ENCODE measurements at places on chromosomes 16 and 17.

GRCh38 chr16:84532855-84533486 is 28.5 kb upstream of the MEAK7 start:
- peak; percentile 46 for DNase-seq

GRCh38 chr17:46842835-46843234 is 8.5 kb upstream of the WNT9B start:
- DNase-seq, result no peak

GRCh38 chr17:13362341-13363122 is 239.2 kb downstream of the HS3ST3A1 start:
- peak; percentile 86 for DNase-seq

GRCh38 chr17:72104164-72104862 is 16.5 kb upstream of the SOX9 start:
- no peak for DNase-seq

DNA sequence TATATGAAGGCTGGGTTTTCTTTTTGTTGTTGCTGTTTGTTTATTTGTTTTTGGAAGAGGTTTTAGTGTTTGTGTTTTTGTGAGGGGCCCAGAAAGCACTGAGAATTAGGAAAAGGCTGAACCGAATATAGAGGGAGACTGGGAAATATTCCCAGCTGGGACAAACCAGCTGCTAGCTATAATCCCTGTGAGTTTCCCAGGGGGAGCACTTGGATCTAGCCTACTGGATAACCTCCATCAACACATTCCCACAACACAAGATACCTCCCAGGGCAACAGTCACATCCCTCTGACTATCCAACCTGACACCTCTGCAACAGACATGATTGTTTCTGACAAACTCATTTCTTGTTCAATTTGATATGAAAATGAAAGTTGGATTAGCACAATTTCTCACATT is 16.7 kb downstream of the CDH11 start:
- peak; percentile 17 for DNase-seq

DNA sequence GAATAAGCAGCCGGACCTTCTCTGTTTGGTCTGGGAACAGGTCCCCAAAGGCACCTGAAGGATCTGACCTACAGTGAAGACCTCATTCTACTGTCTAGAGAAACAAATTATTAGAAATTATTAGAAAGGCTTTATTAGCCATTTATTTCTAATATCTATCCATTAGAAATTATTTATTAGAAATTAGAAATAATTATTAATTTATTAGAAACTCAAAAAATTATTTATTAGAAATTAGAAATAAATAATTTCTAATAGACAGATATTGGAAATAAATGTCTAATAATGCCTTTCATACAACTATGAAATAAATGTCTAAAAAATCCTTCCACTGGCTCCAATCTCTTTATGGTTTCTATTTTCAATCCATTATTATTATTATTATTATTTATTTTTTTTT is 285.7 kb upstream of the ERCC4 start:
- DNase-seq, result no peak

GRCh38 chr17:43403846-43404245 is 5.1 kb downstream of the ARL4D start:
- DNase-seq, result no peak

GRCh38 chr16:14069818-14070217 is 1.3 kb upstream of the MRTFB start:
- DNase-seq, result no peak

GRCh38 chr16:85838381-85838780 is 38.9 kb downstream of the COX4I1 start:
- DNase-seq, result no peak

- no peak for DNase-seq
Observed at GRCh38 chr17:43958748-43959352, 5.1 kb upstream of the PYY start.

- DNase-seq, result no peak
Observed at GRCh38 chr17:50708050-50709000, 611 bp upstream of the ANKRD40 start.

GRCh38 chr16:57041182-57042156 is 50.9 kb upstream of the CPNE2 start:
- DNase-seq, result peak; percentile 5

DNA sequence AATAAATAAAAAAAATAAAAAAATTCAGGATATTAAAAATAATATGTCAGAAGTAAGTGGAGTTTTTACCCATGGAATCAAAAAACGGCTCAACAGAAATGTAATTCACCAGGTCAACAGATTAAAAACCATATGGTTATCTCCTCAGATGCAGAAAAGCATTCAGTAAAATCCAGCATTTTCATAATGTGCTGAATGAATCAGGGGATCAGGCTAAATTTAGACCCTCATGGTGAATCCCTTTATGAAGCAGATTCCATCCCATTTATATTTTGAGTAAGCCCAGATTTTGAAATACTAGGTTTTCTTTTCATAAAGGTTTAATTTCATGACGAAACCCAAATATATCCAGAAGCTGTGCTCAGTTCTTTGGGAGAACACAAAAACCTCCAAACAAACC is 84.4 kb downstream of the OR1D5 start:
- no peak for DNase-seq

DNA sequence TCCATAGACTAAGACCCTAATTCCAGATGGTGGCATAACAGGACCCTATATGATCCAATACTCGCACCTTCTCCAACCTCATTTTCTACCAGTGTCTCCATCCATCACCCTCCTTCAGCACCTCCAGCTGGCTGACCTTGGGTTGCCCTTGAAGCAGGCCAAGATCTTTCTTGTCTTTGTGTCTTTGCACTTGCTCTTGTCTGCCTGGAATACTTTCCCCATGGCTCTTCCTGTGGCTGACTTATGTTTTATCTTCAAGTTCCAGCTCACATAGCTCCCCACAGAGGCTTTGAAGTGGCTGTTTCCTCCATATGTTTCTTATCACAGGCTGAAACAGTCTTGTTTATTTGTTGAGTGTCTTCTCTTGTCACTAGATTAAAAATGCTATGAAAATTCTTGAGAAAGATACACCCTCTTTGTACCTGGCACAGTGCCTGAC is 29.6 kb upstream of the MMD start:
- peak; percentile 70 for DNase-seq

- DNase-seq, result no peak
Observed at GRCh38 chr16:3830625-3831254, 49.8 kb downstream of the CREBBP start.

GRCh38 chr16:15653227-15653626 is 3.2 kb downstream of the NDE1 start:
- peak; percentile 99 for DNase-seq

DNA sequence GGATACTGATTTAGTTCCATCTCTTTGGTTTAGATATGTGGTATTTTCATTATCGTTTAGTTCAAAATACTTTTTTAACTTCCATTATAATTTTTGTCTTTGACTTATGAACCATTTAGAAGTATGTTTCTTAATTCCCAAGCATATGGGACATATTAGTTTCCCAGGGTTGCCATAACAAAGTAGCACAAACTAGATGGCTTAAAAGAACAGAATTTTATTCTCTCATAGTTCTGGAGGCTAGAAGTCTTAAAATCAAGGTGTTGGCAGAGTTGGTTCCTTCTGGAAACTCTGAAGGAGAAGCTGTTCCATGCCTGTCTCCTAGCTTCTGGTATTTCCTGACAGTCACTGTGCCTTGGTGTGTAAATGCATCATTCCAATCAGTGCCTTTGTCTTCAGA is 291.5 kb upstream of the AXIN2 start:
- no peak for DNase-seq

DNA sequence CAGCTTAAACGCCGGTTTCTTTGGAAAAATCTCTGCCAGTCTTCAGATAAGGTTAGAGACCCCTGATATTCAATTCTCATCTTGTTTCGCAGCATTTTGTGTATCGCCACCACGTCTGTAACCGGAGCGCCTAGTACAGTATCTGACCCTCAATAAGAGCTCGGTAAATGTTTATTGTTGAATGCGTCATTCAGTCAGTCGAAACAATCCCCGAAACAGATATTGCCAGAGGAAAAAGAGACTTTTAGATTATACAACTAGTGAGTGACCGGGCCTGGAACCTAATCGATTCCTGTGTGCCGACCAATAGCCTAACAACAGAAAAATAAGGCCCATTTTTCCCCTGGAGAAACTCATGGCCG is 626 bp downstream of the PELP1 start:
- DNase-seq, result no peak

DNA sequence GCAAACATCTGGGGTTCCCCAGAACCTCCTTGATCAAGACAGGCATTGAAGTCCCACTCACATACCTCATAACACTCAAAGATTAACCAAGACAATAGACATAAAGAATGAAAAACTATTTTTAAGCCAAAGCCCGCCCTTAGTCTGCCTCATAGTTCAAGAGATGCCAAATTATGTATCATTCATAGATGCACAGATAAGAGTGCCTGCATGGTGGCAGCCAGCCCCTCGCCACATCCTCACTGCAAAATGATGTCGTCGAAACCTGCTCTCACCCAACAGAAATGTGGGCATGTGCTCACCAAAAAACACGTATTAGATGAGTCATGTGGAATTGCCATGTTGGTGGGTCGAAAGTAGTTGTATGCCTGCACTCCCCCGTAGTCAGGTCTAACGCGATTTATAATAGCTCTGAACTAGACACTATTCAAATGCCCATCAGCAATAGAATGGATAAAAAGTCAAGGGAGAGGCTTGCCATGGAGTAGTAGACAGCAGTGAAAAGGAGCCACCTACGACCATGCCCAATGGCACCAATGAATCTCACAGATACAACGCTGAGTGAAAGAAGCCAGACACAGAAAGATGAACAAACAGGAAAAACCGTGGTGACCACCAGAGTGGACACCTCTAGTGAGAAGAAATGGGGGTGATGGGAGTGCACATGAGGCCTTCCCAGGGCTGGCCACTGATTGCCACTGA is 64.8 kb downstream of the C16orf95 start:
- no peak for DNase-seq

GRCh38 chr17:31916491-31917064 is 15.1 kb upstream of the UTP6 start:
- DNase-seq, result no peak

DNA sequence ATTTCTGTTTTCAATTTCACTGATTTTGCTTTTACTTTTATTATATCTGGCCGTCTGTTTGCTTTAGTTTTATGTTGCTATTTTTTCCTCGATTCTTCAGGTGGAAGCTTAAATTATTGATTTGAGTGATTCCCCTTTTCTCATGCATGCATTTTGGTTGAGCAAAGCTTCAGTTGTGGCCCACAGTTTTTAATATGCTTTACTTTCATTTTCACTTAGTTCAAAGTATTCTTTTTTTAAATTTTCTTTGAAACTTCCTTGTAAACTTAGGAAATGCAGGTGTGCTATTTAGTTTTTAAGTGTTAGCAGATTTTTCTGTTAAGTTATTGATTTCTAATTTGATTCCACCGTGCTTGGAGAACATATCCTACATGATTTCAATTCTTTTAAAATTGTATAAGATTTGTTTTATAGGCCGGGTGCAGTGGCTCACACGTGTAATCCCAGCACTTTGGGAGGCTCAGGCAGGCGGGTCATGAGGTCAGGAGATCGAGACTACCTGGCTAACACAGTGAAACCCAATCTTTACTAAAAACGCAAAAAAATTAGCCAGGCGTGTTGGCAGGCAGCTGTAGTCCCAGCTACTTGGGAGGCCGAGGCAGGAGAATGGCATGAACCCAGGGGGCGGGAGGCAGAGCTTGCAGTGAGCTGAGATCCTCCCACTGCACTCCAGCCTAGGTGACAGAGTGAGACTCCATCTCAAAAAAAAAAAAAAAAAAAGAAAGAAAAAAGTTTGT is 531.2 kb downstream of the KIF2B start:
- no peak for DNase-seq

GRCh38 chr17:1171953-1172352 is 7.8 kb downstream of the ABR start:
- DNase-seq, result no peak

- no peak for DNase-seq
Observed at GRCh38 chr16:72380283-72380682, 208.3 kb upstream of the PMFBP1 start.

DNA sequence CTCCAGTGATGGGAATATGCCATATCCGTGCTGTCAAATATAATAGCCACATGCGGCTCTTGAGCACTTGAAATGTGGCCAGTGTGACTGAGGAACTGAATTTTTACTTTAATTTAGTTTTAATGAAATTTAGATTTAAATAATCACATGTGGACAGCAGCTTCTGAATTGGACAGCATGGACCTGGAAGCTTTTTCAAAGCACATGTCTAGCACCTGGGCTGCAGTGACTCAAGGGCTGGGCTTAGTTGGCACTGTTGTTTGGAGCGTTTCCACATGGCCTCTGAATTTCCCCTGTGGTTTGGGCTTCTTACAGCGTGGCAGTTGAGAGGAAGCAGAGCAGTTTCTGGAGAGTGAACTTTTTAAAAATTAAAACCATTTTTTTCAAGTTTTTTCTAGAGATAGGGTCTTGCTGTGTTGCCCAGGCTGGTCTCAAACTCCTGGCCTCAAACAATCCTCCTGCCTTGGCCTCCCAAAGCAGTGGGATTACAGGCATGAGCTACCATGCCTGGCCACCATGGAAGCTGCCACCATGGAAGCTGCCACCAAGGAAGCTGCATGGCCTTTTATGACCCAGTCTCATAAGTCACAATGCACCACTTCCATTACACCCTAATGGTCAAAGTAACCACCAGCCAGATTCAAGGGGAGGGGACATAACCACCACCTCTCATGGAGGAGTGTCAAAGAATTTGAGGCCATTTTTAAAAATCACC is 6.7 kb upstream of the TOB1 start:
- peak; percentile 48 for DNase-seq

- peak; percentile 88 for DNase-seq
Observed at GRCh38 chr17:27244491-27245223, 49.3 kb upstream of the WSB1 start.

DNA sequence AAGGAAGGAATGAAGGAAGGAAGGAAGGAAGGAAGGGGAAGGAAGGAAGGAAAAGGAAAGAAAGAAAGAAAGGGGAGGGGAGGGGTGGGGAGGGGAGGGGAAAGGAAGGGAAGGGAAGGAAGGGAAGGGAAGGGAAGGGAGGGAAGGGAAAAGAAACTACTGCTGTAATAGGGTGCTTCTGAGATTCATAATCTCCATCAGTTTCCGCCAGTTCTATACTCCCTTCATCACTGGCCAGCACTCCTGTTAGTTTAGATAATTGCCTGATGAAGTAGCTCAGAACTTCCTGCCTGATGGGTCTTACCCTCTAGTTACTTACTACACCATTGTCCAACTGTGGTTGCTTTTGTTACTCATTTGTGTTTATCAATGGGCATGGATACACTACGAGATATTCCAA is 2.0 kb upstream of the KRTAP9-6 start:
- no peak for DNase-seq

GRCh38 chr16:89615596-89616090 is 2.2 kb downstream of the DPEP1 start:
- no peak for DNase-seq

- no peak for DNase-seq
Observed at GRCh38 chr17:11742886-11743285, 144.6 kb downstream of the DNAH9 start.

GRCh38 chr16:67447508-67448076 is 16.7 kb downstream of the HSD11B2 start:
- no peak for DNase-seq

GRCh38 chr17:12463102-12463501 is 202.6 kb upstream of the MYOCD start:
- DNase-seq, result peak; percentile 22
